Naive thymus-derived CD4-positive, alpha-beta T cell (primary cell): ENCODE measurements at places on chromosomes 11 and 22. TPM values are rescaled to one million over a fixed set of nuclear protein-coding genes. Genes with fewer than 3 reads are reported as not detected.

Gene SEZ6L
- total RNA-seq, result not detected

Gene TEX12
- total RNA-seq, result 0.86 TPM

Gene TRPM5
- total RNA-seq, result 0.05 TPM in 1 of 2 replicates, not detected in the other

Gene MS4A2
- total RNA-seq, result 2.3 TPM

Gene OR52I1
- total RNA-seq, result not detected

Gene MRGPRF
- not detected for total RNA-seq

Gene SCGB2A2
- total RNA-seq, result not detected

Gene GUCY1A2
- total RNA-seq, result not detected

Gene SLC37A2
- total RNA-seq, result 4.0 TPM

Gene CHST1
- total RNA-seq, result not detected

Gene HSCB
- total RNA-seq, result 10.9 TPM

Gene POTEH
- not detected for total RNA-seq

Gene OR8K3
- total RNA-seq, result not detected

Gene PIWIL4
- total RNA-seq, result 3.1 TPM

Gene MPEG1
- total RNA-seq, result 187 TPM

Gene LRRN4CL
- total RNA-seq, result 0.24 TPM

Gene SCGB1D4
- not detected for total RNA-seq

Gene ANKK1
- 2.8 TPM for total RNA-seq

Gene SLCO2B1
- total RNA-seq, result 3.5 TPM

Gene SLC25A17
- total RNA-seq, result 6.8 TPM

Gene GAL
- total RNA-seq, result not detected

Gene GGTLC2
- total RNA-seq, result not detected in 2 replicates

Gene NRXN2
- 0.71 TPM for total RNA-seq

Gene HPX
- 1.8 TPM for total RNA-seq

Gene ZNRF3
- 0.59 TPM for total RNA-seq

Gene KIAA0930
- total RNA-seq, result 17.7 and 21.6 TPM in 2 replicates

Gene CLMP
- 0.43 TPM for total RNA-seq

Gene TBCEL
- 28.8 TPM for total RNA-seq

Gene SLC5A12
- total RNA-seq, result not detected in 2 replicates

Gene PMM1
- 34.3 TPM for total RNA-seq

Gene KCNC1
- not detected for total RNA-seq

Gene LARGE1
- total RNA-seq, result 2.5 TPM

Gene AP5B1
- total RNA-seq, result 24.2 TPM

Gene IL10RA
- total RNA-seq, result 300 TPM

Gene LRRC4C
- total RNA-seq, result not detected

Gene DEUP1
- not detected in 2 replicates for total RNA-seq

Gene KCTD17
- total RNA-seq, result 24.9 TPM

Gene TLCD5
- 0.13 and 0.48 TPM in 2 replicates for total RNA-seq

Gene BEST1
- 0.49 TPM for total RNA-seq

Gene ADORA2A
- total RNA-seq, result 26.9 and 29.1 TPM in 2 replicates

Gene SMIM35
- 0.11 TPM for total RNA-seq

Gene CHCHD10
- 42.2 TPM for total RNA-seq

Gene MAPK8IP1
- total RNA-seq, result 3.7 TPM

Gene C11orf97
- total RNA-seq, result not detected

Gene NAA40
- 26.0 TPM for total RNA-seq

Gene NLRP14
- not detected for total RNA-seq

Gene OR51B4
- total RNA-seq, result not detected

Gene NEFH
- 3.0 and 3.2 TPM in 2 replicates for total RNA-seq
